Heart right ventricle (tissue), 16 donors: ENCODE measurements at places on chromosomes 1 and 21.

DNA sequence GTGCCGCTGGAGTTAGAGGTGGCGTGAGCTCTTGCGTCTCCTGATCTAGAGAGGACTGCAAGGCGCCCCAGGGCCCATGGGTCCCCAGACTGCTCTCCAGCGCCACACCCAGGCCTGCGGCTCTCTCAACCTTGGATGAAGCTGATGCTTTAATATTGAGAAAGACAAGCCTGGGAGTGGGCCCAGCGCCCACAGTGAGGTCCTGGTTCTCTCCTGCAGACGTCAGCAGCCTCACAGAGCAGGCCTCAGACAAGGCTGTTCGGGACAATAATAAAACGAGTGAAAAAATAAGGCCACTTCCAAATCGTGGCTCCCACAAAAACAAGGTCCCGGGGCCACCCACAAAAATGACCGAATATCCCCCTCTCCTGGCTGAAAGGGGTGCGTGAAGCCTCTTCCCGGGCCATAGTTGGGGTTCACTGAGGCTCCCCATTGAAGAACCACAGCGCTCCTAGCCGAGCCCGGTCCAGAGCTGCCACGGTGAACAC is 6.0 kb upstream of the DNMT3L start:
- DNase-seq = no peak

GRCh38 chr1:206465951-206466350 is 4.3 kb upstream of the IKBKE start:
- no peak for DNase-seq

DNA sequence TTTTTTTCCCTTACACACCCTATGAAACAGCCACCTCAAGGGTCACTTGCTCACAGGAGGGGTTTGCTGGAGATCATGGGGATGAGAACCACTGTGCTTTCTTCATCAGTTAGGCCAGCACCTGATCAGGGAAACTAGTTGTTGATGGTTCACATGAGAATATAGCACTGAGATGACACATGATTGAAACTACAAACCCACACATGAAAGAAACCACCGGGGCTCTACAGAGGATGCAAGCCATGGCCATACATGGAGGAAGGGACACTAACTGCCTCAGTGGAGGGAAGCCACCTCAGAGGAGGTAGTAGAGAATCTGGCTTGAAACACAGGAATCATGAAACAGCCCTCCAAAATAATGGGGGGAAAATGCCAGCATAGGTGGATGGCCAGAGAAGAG is 63.2 kb downstream of the PRKAB2 start:
- no peak for DNase-seq

DNA sequence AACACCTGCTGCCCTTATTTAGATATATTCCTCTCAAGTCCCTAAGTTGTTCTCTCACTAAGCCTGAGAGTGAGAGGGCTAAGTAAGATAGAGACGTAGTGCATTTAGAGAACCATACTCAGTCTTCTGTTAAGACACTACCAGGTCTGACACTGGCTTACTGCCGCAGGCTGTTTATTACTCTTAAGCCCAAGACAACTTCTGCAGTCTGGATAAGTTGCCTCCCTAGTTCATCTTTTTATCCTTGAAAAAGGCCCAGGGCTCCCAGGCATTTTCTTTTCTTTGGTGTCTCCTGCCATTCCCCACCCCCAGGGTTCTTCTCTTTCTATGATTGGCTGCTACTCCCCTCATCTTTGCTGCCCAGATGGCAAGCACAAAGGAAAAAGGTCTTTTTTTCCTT is 38.7 kb downstream of the CACHD1 start:
- DNase-seq = no peak

GRCh38 chr1:230282157-230282556 is 144.0 kb downstream of the PGBD5 start:
- no peak for DNase-seq

DNA sequence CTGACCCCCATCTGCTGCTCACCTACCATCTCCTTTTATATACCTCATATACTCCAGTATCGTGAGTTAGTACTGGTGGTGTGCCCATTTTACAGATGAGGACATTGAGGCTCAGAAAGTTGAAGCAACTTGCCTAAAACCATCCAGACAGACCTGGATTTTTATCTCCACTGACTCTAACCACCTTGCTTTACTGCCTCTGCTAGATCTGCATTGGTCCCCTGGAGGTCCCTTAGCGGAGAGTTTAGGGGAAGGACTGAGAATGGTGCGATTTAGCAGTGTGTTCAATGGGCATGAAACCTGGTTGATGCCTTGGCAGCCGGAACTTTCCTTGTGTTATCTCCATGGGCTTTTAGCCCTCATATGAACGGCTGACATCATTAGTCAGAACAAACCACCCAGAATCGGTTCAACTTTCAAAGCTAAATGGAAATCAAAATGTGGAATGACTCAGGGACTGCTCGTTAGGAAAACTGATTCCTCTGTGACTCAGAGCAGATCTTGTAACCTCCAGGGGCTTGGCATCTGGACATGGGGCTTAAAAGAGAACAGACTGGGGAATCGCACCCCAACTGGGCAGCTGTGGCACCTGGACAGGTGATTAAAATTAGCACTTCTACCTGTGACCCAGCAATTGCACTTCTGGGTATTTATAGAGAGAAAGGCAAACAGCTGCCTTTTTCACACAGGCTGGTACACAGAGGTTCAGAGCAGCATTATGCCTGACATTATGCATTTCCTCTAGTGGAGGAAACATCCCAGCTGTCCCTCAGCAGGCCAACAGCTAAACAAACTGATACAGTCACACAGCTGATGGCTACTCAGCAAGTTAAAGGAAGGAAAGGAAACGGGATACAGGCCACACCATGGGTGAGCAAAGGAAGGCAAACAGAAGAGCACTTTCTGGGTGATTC is 25.3 kb downstream of the TMEM51 start:
- DNase-seq = no peak

GRCh38 chr1:113874012-113874879 is 2.7 kb upstream of the PTPN22 start:
- DNase-seq = no peak

DNA sequence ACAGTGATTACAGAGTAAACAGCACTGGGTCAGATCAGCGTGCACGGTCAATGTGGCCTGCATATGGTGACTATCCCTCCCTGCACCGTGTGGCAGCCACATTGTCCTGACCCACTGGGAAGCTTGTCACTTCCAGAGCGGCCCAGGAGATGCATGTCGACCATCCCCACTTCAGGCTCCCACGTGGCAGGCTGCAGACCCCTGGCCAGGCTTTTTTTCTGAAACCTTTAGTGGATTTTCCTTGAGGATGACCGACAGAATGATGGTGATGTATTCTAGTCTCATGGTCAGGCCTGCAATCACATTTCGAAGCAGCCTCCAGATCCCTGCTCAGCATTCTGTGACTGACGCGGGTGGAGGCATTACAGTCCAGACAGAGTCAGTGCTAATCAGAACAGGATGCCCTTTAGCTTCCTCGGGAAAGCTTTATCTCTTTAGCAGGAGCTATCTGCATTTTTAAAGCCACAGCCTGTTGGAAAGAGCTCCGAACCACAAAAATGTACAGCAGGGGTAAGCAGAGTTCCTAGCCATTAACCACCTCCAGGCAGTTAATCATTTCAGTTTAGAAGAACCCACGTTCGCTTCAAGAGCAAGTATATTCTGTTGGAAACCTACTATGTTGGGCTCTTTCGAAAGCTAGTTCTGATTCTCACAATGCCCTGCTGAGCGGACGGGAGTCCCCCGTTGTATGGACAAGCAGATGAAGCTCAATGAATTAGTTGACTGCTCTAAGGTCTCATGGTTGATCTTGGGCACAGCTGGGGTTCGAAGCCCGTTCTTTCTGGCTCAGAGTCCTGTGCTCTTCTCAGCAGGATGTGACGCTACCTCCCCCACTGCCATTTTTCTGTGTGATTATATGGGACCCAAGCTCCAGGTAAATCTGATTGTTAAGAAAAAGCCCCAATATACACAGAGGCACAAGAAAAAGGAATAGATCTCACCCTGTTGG is 56.5 kb downstream of the IRF2BP2 start:
- DNase-seq = no peak

DNA sequence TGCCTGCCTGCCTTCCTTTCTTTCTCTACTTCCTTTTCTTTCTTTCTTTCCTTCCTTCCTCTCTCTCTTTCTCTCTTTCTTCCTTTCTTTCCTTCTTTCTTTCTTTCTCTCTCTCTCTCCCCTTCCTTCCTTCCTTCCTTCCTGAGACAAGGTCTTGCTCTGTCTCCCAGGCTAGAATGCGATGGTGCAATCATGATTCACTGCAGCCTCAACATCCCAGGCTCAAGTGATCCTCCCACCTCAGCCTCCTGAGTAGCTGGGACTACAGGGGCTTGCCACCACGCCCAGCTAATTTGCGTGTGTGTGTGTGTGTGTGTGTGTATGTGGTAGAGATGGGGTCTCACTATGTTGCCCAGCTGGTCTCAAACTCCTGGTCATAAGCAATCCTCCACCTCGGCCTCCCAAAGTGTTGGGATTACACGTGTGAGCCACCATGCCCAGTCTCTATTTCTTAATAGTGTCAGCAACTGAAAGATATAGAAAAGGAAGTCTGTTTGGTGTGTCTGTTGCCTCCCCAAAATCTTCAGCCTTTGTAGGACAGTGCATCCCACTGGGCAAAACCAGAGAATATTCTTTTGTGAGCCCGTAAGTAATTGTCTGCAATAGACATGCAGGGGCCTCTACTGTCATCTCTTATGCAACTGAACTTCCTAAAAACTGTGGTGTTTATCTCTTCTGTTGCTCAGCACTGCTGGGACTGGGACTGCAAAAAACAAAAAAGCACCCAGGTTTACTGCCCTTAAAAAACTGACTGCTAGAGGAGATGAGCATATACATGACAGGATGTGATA is 20.9 kb upstream of the RAB4A start:
- DNase-seq = no peak

- DNase-seq = no peak
Observed at GRCh38 chr1:165629848-165630628, 996 bp upstream of the MGST3 start.

DNA sequence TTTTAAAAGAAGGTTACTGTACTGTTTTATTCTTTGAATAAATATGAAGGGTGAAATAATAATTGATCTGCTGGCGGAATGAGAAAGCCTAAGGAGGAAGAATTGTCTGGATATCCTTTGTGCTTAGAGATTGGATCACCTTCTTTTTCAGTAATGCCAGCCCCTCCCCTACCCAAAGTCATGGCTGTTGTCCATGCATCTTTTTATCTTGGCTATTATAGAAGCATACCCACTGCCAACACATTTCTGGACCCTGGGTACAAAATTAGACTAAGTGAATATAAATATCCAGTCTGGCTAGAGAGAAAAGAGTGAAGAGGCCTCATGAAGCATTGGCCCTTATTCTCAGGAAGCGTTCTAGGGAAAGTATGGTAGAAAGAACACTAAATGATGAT is 28.1 kb downstream of the AK4 start:
- DNase-seq = peak; percentile 12

DNA sequence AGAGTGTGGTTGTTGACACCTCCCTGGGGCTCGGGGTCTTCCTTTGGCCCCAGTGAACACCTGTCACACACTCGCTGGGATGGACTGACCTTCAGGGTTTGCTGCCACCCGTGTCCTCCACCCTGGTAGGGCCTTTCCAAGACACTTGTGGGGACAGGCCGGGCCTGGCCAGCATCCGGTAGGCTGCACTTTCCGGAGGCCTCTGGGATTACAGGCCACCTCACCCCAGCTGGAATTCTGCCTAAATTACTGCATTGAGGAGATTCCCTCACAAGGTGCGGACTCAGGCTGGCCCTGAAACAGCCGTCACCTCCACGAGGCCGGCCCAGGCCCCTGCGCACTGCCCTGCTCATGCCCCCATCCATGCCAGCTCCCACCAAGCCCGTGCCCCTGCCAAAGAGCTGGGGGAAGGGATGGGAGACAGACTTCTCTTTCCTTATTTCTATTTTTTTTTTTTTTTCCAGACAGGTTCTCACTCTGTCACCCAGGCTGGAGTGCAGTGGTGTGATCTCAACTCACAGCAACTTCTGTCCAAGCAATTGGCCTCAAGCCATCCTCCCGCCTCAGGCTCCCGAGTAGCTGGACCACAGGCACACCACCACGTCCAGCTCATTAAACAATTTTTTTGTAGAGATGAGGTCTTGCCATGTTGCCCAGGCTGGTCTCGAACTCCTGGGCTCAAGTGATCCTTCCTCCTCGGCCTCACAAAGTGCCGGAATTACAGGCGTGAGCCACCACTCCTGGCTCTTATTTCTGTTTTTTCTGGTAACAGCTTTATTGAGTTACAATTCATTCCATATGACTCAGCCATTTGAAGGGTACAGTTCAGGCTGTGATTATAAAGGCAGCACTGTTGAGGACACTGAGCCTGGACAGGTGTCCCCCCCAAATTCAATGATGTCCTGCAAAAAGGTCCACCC is 11.3 kb downstream of the CSTB start:
- no peak for DNase-seq

GRCh38 chr1:171997936-171998335 is 156.6 kb downstream of the DNM3 start:
- no peak for DNase-seq

DNA sequence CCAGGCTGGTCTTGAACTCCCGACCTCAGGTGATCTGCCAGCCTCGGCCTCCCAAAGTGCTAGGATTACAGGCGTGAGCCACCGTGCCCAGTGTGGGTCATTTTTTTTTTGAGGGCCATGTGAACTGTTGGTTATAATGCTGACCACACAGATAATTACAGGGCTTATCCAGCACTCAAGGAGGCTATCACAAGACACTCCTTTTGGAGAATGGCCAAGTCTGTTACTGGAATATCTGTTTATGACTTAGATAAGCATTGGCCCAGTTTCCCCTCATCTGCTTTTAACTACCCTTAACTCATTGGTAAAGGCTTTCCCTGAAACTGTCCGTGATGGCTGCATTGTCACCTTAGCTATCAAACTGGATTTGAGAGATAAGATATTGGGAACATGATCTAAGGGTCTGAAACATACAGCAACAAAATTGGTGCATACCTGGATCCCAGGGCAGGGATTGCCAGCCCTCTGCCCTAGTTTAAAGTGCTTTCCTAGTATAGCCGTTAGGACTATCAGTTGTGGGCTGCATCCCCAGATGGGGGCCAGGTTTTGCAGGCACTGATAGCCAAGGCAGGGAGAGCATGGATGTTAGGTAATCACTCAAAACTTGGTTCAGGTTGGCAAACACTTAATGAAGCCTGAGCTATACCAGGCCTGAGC is 15.6 kb downstream of the SZT2 start:
- no peak for DNase-seq

DNA sequence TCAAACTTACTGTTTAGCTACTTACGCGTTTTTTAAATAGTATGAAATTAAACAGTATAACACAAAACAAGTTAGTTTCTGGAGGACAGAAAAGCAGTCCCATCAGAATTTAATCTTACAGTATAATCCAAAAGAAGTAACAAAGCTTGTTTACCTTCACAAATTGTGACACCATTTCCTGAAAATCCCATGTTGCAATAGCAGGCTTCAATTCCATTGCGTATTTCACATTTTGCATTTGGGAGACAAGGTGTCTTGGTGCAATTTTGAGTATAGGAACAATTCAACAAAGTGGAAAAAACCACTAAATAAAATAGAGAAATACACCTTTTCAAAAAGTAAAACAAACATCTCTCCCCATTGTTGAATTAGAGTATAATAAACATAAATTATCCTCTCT is 1.6 kb downstream of the ADGRL4 start:
- DNase-seq = no peak

GRCh38 chr1:94579876-94580294 is 38.3 kb upstream of the F3 start:
- no peak for DNase-seq

GRCh38 chr1:68347415-68347814 is 102.3 kb downstream of the RPE65 start:
- peak; percentile 18 for DNase-seq

GRCh38 chr1:17276568-17276967 is 27.7 kb downstream of the PADI3 start:
- DNase-seq = no peak

- no peak for DNase-seq
Observed at GRCh38 chr1:87928623-87929022, 599.9 kb downstream of the LMO4 start.
